Skeletal muscle cell (primary cell): ENCODE measurements at places on chromosomes 7 and 10.

DNA sequence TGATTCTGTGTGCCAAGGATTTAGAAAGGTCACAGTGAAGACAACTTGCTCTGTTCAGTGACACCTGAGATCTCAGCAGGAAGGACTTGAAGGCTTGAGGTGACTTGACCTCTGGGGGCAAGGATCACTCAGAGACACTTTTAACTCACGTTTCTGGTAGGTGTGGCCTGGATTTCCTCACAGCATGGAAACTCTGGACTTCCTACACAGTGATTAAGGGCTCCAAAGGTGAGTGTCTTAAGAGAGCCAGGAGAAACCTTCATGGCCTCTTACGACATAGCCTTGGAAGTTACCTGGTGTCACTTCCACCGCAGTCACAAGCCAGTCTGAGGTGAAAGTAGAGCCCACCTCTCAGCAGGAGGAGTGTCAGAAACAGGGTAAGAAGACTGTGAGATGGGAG is 38.1 kb upstream of the ADO start:
- no peak for DNase-seq

GRCh38 chr7:47501406-47501805 is 80.5 kb downstream of the TNS3 start:
- DNase-seq = peak; percentile 86

GRCh38 chr7:38615665-38616064 is 15.5 kb downstream of the AMPH start:
- no peak for DNase-seq

GRCh38 chr7:18916826-18917225 is 200.6 kb downstream of the TWIST1 start:
- no peak for DNase-seq

GRCh38 chr7:91434836-91435235 is 170.6 kb downstream of the FZD1 start:
- peak; percentile 88 for DNase-seq

GRCh38 chr10:75611172-75611992 is 180.0 kb downstream of the LRMDA start:
- DNase-seq = no peak

DNA sequence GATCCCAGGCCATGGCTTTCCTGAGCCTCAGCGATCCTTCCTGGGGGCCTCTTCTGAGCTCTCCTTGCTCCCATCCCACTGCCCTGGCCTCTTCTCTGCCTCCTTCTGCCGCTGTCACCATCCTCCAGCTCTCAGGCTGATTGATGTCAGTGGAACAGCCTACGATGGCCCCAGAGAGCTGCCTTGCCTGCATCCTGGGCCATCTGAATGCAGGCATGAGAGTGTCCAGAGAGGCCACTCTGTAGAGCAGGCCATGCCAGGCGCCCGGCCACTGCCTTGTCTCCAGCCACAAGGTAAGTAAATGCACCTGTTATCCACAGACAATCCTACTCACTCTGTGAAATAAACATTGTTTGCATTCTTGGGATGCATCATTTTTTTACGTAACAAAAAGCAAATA is 171.4 kb upstream of the PPP2R2D start:
- no peak for DNase-seq

GRCh38 chr7:45196374-45196773 is 38.8 kb downstream of the RAMP3 start:
- DNase-seq = no peak

DNA sequence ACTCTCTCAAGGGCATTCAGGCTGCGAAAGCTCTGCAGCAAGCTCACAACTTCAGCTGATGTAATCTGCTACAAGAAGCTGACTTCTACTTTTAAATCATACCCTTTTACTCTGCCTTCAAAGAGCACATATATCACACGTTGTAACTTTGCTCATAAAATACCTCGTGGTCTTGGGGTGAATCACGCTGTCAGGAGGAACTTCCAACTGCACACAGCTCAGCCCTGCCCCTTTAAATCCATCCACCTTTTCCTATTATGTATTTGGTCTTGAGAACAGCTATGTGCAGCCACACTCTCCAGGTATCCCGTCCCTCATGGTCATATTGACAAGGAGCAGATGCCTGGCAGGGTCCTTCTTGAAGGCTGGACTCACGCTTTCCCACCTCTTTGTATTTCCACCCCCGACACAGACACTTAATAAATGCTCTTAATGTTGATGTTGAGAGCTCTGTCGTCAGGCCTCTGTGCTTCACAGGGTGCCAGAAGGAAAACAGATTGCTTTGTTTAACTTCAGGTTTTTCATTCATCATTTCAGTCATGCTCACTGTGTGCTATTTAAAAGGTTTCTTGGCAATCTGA is 47.6 kb downstream of the ICA1 start:
- peak; percentile 60 for DNase-seq

GRCh38 chr7:17043012-17043877 is 161.5 kb upstream of the AGR3 start:
- no peak for DNase-seq

GRCh38 chr7:14858410-14858809 is 44.1 kb downstream of the DGKB start:
- no peak for DNase-seq

DNA sequence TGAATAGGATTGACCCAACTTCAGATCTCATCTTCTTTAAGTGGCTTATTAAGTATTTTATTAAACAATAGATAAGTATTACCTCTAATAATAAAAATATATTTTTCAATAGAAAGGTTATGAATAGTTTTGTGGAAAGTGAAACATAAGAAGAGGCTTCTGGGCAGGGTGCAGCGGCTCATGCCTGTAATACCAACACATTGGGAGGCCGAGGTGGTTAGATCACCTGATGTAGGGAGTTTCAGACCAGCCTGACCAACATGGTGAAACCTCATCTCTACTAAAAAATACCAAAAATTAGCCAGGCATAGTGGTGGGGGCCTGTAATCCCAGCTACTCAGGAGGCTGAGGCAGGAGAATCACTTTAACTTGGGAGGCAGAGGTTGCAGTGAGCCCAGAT is 26.5 kb downstream of the GPR85 start:
- no peak for DNase-seq

DNA sequence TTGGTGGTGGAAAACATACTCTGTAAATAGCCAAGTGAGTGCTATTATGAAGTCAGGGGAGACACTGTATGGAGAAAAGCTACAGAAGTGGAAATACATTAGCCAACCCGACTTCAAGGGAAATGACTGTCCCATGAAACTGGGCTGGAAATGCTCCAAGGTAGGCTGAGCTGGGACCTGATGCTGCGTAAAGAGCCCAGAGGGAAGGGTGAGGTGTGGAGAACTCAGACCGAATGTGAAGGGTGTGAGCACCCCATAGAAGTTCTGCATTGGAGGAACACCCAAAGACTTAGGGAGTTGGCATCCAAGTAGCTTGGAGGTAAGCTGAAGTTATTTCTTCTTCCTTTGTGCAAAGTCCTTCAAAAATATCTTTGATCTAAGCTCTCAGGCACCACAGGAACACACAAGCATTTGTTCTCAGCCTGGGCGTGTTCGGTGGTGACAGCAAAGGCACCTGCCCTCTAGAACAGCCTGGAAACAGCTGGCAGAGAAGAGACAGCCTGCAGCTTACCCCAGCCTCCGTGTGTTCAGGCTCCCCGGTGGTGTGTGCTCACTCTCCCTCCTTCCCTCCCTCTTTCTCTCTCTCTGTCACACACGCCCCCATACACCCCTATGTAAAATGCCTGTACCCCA is 19.1 kb upstream of the GJD4 start:
- no peak for DNase-seq

- no peak for DNase-seq
These were observed 204.0 kb upstream of the AOAH start for GRCh38 chr7:36928311-36928710.

GRCh38 chr7:41915871-41916270 is 213.0 kb upstream of the INHBA start:
- DNase-seq = no peak

GRCh38 chr7:94374721-94375566 is 19.8 kb upstream of the COL1A2 start:
- DNase-seq = peak; percentile 94

GRCh38 chr7:44445986-44446671 is 44.3 kb downstream of the NUDCD3 start:
- DNase-seq = no peak

- no peak for DNase-seq
These were observed 285.9 kb upstream of the NEBL start for GRCh38 chr10:21183025-21183424.

- DNase-seq = no peak
These were observed 2.5 kb downstream of the TRIM8 start for GRCh38 chr10:102646610-102647442.

GRCh38 chr10:59433720-59434428 is 71.5 kb upstream of the FAM13C start:
- DNase-seq = no peak

GRCh38 chr10:2936816-2937215 is 130.5 kb upstream of the PFKP start:
- DNase-seq = no peak

DNA sequence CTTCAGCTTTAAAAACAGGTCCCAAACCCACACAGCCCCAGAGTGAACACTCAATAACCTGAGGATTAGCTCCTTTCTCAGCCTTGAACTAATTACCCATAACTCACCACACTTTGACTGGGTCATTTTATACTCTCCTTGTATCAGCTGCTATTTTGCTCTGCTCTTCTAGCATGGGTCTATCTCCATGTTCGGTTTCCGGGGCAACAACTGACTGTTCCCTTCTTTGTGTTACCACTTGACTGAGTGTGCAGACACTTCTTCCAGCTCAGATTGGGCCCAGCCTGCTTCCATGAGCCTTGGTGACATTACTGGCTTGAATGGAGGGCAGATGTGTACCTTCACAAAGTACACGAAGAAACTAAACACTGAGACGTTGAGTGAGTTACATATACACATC is 31.5 kb upstream of the PRPS1L1 start:
- DNase-seq = no peak

- DNase-seq = no peak
These were observed 36.1 kb downstream of the DNAJB12 start for GRCh38 chr10:72318418-72319262.

GRCh38 chr7:31922848-31923247 is 147.4 kb downstream of the PDE1C start:
- DNase-seq = no peak

DNA sequence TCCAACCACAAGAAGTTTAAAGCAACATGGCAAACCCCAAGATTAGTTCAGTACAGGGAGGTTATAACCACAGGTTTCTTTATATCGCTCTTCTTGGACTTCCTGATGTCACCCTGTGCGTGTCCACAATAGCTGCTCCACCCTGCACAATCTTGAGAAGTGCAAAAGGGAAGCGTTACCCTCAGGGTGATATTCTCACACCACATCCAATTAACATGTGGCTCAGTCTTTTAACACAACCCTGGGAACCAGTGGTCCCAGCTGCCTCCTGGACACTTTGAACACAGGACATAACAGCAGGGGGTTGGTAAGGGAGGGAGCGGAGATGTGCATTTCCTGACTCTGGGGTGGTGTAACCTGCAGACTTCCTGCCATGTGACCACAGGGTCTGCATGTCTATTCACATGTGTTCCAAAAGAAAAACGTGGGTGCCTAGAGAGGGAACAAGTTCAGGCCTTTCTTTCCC is 64.6 kb downstream of the GSAP start:
- no peak for DNase-seq

- no peak for DNase-seq
These were observed 42.5 kb downstream of the SIRT1 start for GRCh38 chr10:67926951-67927350.

GRCh38 chr7:45435131-45435530 is 139.0 kb upstream of the ADCY1 start:
- no peak for DNase-seq

DNA sequence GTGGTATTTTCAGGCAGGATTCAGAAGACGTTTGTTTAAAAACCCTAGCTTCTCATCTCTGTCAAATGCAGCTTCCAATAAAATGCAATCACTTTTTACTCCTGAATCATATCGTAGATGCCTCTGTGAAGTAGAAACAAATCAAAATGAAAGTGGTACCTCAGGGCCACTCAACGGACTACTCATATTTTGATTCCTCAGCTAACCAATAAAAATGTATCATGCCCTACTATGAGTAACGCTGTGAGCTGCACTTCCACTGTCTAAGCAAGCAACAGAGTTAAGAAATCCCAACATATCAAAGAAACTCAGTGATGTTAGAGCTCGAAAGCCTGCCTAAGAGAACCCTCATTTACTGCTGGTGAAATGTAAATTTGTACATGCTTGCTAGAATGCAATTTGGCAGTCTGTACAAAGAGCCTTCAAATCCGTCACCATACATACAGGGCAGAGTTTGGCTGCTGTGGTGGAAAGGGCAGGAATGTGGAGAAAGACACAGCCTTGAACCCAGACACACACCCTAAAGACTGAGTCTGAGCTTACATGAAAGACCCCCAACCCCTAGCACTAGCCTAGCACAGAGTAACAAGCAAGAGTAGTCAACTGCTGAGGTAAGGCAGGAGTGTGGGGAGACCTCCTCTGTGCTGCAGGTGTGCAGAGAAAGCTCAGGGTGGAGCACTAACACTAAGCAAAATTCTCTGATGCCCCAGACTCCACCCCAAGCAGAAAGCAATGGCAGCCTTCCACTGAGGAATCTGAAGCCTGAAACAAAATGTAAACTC is 151.5 kb downstream of the ANK3 start:
- DNase-seq = peak; percentile 15

GRCh38 chr7:50418526-50419290 is 31.4 kb downstream of the FIGNL1 start:
- DNase-seq = no peak

- DNase-seq = no peak
These were observed 236.0 kb downstream of the MAGI2 start for GRCh38 chr7:79217468-79217867.

DNA sequence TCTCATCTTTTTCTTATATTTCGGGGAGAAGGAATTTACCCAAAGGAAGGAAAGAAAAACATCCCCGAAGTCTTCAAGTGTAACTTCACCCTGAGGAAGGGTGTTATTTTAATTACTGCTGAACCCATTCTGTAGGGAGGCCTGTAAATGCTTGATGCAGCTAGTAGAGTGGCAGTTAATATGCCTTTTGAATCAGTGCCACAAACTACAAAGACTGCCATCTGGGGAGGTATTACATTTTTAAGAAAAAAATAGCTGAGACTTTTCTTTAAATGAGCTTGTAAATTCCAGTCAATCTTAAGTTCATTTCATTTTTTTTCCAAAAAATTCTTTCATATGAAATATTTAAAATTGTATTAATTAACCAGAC is 233.1 kb upstream of the FERD3L start:
- no peak for DNase-seq

DNA sequence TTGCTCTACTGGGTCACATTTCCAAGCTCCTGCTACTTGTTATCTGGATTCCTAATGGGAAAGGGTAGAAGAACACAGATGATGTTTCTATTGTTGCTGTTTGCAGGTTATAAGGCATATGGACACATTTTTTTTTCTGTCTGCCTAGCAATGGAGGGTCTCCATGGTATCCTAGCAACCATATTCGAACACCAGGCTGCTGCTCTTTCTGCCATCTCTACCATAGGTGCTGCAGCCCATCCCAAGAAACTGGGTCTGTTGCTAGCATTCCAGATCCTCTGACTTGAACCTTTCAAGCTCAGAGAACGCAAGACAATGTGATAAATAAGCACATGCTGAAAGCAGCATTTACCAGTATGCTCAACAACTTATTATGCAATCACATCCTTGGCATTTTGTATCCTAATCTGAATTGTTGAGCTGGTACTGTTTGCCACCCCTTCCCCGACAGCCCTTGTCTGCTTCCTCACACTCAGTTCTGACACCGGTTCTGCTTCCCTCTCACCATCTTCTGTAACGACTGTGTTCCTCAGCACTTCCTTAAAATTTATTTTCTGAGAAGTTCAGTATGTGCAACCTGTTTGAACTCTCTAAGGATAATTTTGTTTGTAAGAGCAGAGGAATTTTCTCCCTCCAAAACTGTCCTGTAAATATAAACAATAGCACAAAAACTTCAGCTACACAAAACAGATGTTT is 6.2 kb downstream of the PRKG1 start:
- DNase-seq = no peak
